Stimulated activated CD4-positive, alpha-beta T cell treated with anti-CD3 and anti-CD28 coated beads, Interleukin-1b, Interleukin-23, amount 100 ng/mL, for 1 hour (primary cell): ENCODE measurements at places on chromosomes 1 and 21.

DNA sequence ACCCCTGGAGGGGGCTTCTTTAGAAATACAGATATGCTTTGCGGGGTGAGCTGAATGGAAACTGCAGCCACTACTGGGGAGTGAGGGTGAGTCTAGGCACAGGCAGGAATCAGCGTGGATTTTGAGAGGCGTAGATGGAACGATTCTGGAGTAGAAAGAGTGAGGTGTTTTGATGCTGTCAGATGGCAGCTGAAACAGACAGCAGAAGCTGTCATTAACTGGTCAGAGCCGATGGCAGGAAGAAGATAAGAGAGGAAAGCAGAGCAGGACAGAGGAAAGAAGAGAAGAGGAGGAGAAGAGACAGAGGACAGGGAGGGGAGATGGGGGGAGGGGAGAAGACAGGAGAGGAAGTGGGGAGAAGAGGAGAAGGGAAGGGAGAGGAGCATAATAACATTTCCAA lies 138.5 kb downstream of the LRIG2 start:
- no peak for DNase-seq

GRCh38 chr1:234589854-234590620 lies 19.9 kb downstream of the IRF2BP2 start:
- DNase-seq = no peak

GRCh38 chr1:245698860-245699259 lies 544.1 kb downstream of the KIF26B start:
- DNase-seq = no peak

DNA sequence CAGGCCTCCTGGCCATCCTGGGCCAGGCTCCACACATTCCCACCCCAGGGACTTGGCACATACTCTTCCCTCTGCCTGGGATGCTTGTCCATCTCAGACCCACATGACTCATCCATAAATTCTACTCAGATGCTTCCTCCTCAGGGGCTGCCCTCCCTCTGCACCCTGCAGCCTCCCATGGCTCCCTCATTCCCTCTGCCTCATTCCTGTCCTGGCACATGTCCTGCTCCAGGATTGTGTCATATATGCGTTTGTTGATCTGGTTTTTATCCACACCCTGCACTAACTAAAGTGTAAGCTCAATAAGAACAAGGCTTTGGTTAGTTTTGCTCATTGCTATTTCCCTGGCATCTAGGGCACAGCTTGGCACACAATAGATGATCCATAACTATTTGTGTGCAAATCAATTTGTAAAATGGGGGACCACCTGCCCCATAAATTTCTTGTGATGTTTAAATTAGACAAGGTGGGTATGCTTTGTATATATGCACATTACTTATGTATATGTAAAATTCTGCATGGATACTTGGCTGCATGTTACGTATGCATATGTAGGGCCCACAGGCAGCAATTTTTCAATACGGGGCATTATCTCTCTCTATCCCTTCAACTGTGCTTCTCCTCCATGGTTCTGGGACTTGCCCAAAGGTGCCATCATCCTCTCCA lies 191.4 kb downstream of the PTPRU start:
- DNase-seq = no peak

GRCh38 chr21:15825700-15826099 lies 95.9 kb downstream of the USP25 start:
- DNase-seq = no peak

GRCh38 chr1:37995751-37996345 lies 6.0 kb upstream of the SF3A3 start:
- no peak for DNase-seq
